A549 treated with DMSO at 1 μM for 4 hours (cell line): ENCODE measurements at places on chromosomes 3 and 15. TPM values are rescaled to one million over a fixed set of nuclear protein-coding genes. Genes with fewer than 3 reads are reported as not detected.

Gene FAM107A
- total RNA-seq = not detected in 5 replicates

Gene PP2D1
- not detected in 5 replicates for total RNA-seq

Gene TBL1XR1
- 19.7 to 27.9 TPM (median 23.4 TPM) in 5 replicates for total RNA-seq

Gene SEMA6D
- total RNA-seq = not detected in 5 replicates

Gene C3orf62
- 1.8 to 2.5 TPM (median 2.0 TPM) in 5 replicates for total RNA-seq
